ENCODE measurements at places on chromosomes 7 and 10. TPM values are rescaled to one million over a fixed set of nuclear protein-coding genes. Genes with fewer than 3 reads are reported as not detected.

DNA sequence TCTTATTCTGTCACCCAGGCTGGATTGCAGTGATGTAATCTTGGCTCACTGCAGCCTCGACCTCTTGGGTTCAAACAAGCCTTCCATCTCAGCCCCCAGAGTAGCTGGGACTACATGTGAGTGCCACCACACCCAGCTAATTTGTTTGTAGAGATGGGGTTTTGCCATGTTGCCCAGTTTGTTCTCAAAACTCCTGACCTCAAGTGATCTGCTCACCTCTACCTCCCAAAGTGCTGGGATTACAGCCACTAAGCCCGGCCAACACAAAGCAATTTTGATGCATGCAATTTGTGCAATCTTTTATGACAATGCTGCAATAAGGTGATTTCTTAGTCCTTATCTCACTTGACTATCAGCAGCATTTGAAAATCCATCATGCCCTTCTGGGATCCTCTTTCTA, 333.1 kb downstream of the FRMD4A start:
- no peak for DNase-seq

- DNase-seq: no peak
Observed at GRCh38 chr10:21195252-21195651, 298.1 kb upstream of the NEBL start.

GRCh38 chr10:51137756-51138529, 63.7 kb downstream of the PRKG1 start:
- DNase-seq: no peak

DNA sequence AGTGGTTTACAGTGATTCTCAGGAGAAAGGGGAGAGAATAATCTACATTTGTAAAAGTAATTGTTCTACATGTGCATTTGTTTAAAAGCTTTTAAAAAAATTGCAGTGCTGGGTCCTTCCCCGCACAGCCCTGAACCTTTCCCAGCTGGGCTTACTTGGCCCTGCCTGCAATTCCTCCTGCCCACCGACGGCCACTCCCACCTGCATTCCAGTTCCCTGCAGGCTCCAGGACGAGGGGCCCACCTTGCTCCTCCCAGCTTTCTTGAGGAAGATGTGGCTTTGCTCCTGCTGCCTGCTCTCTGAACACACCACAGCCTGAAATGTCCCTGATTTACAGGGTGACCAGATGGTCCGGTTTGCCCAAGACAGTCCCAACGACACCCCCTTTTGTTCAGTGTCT, 222.7 kb downstream of the PRPF18 start:
- no peak for DNase-seq

DNA sequence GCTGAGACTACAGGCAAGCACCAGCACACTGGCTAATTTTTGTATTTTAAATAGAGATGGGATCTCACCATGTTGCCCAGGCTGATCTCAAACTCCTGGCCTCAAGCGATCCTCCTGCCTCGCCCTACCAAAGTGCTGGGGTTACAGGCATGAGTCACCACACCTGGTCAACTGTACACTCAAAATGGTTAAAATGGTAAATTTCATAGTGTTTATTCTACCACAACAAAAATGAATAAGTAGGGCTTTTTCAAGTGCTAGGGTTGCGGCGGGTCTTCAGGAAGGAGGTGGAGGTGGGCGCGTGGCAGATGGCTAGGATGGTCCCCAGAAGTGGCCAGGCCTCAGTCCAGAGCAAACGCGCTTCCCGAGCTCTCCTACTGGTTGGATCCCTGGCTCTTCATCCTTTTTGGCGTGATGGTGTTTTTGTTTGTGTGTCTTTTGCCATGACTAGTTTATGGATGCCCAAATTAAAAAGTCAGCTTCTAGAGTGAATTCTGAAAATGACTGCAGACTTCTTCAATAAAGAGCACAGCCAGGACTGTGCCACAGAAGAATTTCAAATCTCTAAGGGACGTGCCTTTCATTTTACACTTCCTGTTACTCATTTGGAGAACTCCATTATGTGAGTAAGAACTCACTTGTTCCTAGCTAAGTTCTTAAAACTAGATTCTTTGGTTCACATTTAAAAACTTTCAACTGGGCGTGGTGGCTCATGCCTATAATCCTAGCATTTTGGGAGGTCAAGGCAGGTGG, 73.9 kb downstream of the TMEM130 start:
- peak; percentile 77 for DNase-seq

DNA sequence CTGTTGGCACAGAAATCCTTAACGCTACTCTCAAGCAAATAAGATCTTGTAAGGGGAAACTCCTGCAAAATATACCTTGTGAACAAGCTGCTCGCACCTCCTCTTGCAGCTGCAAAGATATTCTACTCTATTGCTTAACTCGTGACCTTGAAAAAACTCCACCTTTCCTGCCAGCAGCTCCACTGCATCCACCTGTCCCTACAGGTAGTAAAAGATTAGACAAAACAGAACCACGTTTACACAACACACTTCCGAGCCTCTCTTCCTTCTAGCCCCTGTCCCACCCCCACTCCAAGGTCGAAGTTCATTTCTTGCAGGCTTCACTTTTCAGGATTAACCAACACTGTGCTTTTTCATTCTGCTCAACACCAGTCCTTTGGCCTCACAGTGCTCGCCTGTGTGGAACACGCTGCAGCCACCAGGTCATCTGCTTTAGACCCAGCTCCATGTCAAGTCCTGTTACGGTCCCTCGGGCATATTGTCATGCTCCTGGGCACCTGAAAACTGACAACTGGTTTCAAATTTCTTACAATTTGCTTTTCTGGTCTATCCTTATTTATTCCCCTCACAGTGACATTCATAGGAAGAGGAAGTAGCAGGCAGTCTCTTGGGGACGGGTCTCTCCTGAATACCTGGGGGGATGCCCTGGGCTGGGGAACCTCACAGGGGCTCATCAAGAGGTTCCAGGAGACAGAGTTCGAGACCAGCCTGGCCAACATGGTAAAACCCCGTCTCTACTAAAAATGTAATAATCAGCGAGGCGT, 165.8 kb upstream of the KLF14 start:
- DNase-seq: no peak

- DNase-seq: no peak
Observed at GRCh38 chr7:123230603-123231002, 30.8 kb upstream of the SLC13A1 start.

The LIPJ gene
- 0.11 TPM for total RNA-seq

The MMD2 gene
- total RNA-seq: not detected

GRCh38 chr7:6554848-6555247, 3.6 kb upstream of the GRID2IP start:
- no peak for DNase-seq

DNA sequence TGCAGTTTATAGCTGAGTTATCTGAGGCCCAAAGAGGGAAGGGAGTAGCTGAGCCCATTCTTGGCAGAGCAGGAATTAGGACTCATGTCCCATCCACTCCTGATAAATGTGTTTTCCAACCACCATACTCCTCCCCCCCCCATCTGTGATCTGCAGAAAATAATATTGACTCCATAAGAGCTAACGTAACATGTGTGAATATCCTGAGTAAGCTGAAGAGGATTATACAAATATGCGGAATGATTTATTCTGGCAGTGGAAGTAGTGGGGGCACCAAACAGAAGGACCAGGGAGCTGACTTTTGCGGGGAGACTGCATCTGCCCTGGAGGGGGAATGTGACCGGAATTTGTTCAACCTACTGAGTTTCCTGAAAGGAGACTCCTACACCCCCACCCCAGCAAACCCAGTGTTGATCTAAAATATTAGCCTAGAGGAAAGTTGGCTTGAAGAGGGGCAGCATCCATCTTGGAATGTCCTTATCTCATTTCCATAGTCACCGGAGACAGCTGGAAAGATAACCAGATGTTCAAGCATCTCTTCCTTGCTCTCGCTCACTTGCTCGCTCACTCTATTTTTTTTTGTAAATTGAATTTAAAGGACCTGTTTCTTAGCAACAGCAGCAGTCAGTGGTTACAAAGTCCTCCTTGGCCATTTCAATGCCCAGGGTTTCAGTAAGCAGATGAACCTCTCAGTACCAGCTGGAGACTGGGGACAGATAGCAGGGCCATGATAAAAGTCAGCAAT, 114.7 kb downstream of the RPS24 start:
- no peak for DNase-seq

The SLC26A3 gene
- total RNA-seq: 0.53 TPM

DNA sequence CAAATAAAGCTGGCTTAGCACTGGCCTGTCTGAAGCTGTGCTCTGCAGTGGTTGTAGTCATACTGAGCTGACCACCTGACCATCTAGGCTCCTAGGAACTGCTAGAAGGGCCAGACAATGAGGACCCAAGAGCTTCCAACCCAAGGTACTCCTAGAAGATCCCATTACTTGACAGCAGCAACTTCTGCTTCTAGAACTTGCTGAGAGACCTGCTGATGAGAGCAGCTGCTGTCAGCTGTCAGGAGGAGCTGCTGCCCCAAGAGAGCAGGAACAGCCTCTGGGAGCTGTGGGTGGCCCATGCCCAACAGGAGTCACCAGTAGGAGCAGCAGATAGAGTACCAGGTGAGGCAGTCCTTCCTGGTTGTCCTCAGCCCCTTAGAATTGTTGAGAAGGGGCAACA, 70.2 kb downstream of the RBM20 start:
- no peak for DNase-seq

DNA sequence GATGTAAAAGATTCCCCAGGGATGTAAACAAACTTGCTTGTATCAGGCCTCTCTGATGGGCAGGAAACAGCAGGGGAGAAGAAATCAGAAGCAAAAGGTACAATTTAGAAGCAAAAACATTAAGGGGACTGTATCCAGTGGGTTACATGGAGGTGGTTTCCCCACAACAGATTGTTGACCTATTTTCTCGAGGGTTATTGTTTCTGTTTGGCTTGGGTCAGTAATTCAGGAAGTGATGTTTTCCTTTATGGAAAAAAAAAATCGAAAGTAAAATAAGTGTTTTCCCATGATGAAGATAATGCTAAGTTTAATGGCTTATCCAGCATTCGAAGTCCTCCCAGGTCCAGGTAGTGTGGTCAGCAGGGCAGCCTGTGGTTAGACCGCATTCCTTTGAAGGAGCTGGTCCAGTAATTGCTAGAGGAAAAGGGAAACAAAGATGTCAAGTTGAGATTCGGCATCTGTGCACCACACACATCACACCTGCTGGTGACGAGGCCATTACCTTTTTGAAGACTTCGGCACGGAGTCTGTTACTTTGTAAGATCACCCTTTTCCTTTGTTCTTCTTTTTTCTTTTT, 37.3 kb upstream of the ADAM12 start:
- no peak for DNase-seq

DNA sequence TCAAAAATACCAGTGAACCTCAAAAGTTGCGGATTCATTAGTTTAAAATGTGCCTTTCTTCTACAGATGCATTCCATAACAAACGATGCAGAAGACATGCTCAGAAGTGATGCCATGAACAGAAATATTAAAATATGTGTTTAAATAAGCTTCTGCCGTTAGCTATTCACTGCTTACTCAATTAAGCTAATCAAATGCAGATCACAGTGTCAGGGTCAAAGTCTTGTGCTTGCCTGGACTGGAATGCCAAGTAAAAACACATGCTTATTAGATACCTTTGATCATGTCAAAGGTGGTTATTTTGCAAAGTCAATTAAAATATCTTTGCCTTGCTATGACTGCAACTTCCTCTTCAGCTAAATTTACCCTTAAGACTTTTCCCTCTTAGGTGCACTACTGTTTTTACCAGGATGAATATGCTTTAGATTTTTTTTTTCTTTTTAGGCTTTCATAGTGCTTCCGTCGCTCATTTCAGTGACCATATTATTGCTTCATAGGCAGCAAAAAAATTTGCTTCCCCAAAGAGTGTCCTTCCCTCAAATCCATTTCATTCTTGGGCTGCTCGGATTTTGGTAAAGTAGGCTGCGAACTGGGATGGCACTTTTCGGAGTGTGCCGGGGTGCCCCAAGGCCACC, 905 bp downstream of the ASB13 start:
- DNase-seq: no peak

DNA sequence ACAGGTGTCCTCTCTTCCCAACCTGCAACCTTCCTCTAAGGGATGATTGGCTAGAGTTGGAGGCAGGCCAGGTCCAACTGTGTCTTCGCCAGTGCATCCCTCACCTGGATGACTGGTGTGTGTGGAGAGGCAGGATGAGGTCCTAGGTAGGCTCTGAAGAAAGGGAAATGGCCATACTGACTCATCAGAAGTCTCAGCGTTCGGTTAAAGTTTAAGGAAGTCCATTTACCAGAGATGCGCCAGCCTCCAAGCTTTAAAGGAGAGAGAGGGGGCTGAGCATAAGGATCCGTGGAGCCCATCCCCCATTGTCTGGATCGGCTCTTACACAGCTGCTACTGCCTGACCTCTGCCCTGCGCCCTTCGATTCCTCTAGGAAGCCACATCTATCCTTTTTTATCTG, 4.4 kb downstream of the KEL start:
- DNase-seq: no peak

DNA sequence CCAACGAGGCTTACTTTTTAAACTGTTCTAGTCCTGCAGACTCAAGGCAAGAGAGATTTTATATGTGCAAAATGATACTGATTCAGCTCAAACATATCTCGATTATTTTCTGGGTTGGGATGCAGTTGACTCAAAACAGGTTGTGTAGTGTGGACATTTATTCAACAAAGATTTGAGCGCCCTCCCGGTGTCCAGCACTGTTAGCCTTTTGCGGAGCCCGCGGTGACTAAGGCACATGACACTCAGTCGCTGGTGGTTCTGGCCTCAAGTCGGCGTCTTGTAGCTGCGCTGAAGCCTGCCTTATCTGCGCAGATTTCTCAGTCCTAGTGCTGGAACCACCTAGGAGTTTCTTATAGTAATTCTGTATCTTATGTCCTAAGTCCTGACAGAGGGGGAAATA, 938 bp upstream of the CADPS2 start:
- no peak for DNase-seq
